ENCODE measurements at places on chromosomes 1 and 21.

DNA sequence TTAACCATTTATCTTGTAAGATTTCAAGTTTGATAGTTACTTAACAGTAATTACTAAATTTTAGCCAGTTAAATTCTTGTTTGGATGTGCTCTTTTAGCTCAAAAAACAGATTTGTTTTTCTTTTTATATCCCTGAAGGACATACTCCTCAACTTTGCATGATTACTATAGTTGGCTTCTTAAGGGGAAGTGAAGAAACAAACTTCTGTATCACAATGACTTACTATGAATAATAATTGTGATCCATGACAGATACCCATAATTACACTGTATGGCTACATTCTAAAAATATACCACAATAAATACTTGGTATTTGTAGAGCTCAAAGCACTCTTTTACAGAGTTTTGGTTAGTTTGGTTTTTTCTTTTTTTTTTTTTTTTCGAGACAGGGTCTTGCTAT is 55.8 kb downstream of the IARS2 start:
- no peak for DNase-seq
- H3K27ac ChIP-seq = no peak overlapping the region
- H3K27me3 ChIP-seq = no peaks in the 10 kb centered on the region
- no peak overlapping the region for H3K4me3 ChIP-seq

DNA sequence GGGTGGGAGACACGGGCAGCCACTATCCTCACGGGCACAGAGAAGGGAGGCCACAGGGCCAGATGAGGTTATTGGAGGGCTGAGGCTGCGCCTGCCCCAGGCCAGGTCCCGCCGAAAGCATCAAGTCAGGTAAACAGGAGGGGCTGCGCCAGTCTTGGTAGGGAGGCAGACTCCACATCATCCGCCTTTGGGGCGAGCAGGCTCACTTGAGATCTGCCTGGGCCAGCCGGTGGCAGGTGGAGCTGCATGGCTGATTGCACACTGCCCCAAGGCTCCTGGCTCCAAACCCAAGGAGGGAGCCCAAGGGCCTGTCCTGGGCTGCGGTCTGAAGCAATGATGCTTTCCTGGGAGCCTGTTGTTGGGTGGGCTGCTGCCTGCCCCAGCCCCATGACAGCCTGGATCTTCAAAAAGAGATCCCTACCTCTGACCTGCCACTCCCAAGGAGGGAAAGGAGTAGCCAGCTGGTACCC is 4.6 kb downstream of the SMIM1 start:
- no peaks in the 10 kb centered on the region for H3K27me3 ChIP-seq
- peaks cover 2% of the 10 kb centered on the region for H3K4me1 ChIP-seq
- no peak for DNase-seq
- H3K36me3 ChIP-seq = peaks cover 24% of the 10 kb centered on the region
- H3K4me3 ChIP-seq = no peak overlapping the region

GRCh38 chr1:59549066-59549837 is 252.4 kb downstream of the FGGY start:
- H3K27me3 ChIP-seq = no peaks in the 10 kb centered on the region
- H3K27ac ChIP-seq = no peak overlapping the region
- H3K36me3 ChIP-seq = no peaks in the 10 kb centered on the region
- no peak overlapping the region for H3K4me3 ChIP-seq
- peaks cover 8% of the 10 kb centered on the region for H3K4me1 ChIP-seq

DNA sequence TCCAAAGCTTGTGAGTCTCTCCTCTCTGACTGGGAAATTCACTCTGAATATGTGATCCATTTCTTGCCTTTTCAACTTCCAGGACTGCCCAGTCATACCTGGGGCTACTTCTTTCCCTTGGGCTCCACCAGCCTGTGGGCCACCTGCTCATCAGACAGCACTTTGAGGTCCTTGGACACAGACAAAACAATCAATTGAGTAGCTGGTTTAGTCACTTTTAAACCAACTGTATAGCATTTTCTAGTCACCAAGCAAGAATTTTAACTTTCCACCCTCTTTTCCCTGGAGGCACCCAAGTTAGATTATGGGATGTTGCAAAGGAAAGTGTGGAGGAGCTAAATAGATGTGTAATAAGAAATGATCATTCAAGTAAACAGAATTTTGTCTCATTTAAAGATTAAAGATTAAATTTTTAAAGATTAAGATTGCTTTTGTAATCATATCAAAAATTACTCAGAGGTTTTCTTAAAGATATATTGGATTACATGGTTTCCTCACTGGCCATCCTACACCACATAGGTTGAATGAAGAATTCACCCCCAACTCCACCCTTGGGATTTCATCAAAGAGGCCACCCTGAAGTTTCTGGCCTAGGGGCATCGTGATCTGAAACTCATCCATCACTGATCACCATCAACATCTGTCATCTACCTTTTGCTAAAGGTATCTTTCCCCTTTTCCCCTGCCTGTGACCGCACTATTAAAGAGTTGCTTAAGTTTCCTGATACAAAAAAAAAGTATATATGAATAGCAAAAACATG is 219.2 kb upstream of the NR5A2 start:
- no peak for DNase-seq
- no peaks in the 10 kb centered on the region for H3K4me1 ChIP-seq
- no peaks in the 10 kb centered on the region for H3K36me3 ChIP-seq
- H3K4me3 ChIP-seq = no peak overlapping the region

- H3K27ac ChIP-seq = no peak overlapping the region
- no peaks in the 10 kb centered on the region for H3K27me3 ChIP-seq
- no peak for DNase-seq
Observed at GRCh38 chr1:18316764-18317163, 164.0 kb upstream of the KLHDC7A start.

- no peaks in the 10 kb centered on the region for H3K4me1 ChIP-seq
- H3K27ac ChIP-seq = no peak overlapping the region
- H3K27me3 ChIP-seq = no peaks in the 10 kb centered on the region
- DNase-seq = no peak
- H3K4me3 ChIP-seq = no peak overlapping the region
Observed at GRCh38 chr1:72271555-72272085, 10.7 kb downstream of the NEGR1 start.

DNA sequence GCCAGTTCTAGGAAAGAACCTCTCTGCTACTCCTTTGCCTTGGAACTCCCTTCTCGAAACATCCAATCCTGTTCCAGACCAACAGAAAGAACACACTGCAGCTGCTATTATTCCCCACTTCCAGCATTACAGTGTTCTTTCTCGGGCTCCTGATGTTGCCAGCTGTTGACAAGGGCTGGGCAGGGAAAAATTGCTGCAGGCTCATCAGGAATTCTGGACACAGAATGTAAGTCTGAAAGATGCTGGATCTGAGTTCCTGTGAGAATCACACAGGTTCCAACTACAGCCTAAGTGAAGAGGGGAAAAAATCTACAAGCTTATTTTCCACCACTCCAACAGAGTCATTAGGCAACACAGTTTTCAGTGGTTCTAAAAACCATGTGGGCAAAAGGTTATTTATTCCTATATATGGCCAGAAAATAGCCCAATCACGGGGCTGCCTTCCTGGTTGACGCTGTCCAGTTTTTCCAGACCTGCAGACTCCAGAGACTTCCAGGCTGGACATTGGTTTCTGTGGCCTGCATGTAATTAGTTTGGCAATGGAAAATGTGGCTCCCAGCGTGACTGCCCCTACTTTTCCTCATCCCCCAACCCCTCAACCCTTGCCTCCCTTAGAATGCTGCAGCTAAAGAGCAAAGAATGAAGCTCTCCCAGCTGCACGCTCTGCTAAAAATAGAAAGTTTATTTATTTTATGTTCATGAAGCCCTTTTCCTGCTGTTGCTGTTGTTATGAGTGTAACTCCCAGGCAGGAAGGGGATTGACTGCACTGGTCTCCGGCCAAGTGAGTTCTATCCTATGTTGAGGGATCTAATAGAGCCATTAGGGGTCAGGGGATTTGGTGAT is 8.3 kb upstream of the KIAA0040 start:
- H3K4me3 ChIP-seq = no peak overlapping the region
- no peaks in the 10 kb centered on the region for H3K27me3 ChIP-seq
- peaks cover 16% of the 10 kb centered on the region for H3K4me1 ChIP-seq
- no peak overlapping the region for H3K27ac ChIP-seq
- no peak for DNase-seq

DNA sequence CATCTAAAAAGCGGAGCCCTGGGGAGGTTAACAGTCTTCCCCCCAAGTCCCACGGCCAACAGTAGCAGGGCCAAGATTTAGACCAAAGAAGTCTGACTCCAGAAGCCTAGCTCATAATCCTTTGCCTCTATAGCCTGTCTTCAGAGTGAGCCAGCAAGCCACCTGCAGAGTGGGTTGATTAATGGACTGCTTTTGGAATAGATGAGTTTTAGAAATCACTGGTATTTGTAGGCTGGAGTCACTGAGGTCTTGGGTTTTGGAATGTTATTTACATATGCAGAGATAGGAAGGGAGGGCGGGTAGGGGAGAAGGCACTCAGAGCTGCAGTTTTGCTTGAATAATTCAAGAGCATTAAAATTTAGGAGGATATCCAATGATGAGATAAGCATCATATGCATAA is 90.8 kb upstream of the L1TD1 start:
- H3K27me3 ChIP-seq = no peaks in the 10 kb centered on the region
- H3K4me3 ChIP-seq = no peak overlapping the region
- no peak for DNase-seq
- H3K27ac ChIP-seq = no peak overlapping the region
- no peaks in the 10 kb centered on the region for H3K36me3 ChIP-seq

DNA sequence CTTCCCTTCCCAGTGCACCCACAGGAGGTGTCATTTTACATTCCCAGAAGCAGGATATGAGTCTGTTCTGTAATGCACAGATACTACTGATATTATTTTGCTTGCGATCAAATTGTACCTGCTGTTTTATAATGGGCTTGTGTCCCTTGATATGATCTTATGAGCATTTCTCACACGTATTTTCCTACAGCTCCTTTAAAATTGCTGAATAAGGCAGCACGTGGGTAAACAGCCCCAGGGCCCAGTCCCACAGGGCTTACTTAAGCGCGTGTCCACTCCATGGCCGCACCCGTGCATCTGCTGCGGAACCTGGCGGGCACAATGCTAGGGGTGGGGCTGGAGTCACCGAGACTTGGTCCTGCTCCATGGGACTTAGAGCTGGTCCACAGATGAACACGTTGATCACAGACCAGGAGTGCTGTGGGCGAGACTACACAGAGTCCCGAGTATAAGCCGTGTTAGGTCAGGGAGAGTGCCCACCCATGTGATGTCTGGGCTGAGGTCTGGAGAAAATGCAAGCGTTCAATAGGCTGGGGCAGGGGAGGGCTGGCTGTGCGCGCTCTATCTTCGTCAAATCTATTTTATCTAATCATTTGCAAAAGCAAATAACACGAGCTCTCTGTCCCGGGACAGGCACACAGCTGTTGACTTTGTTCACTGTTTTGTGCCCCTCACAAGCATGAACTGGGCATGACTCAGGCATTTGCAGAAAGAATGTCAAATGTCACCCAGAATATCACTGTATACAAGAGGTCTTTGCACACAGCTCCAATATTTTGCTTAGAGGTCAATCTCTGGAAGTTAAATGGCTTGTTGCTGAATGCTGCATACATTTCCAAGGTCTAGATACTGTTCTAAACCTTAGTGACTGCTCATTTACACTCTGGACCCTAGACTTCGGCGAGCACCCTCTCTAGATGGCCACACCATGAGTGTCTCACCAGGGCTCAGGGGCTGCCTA is 119.3 kb downstream of the CRYAA start:
- no peak for DNase-seq
- H3K4me1 ChIP-seq = peaks cover 4% of the 10 kb centered on the region
- no peak overlapping the region for H3K27ac ChIP-seq
- H3K4me3 ChIP-seq = no peak overlapping the region

DNA sequence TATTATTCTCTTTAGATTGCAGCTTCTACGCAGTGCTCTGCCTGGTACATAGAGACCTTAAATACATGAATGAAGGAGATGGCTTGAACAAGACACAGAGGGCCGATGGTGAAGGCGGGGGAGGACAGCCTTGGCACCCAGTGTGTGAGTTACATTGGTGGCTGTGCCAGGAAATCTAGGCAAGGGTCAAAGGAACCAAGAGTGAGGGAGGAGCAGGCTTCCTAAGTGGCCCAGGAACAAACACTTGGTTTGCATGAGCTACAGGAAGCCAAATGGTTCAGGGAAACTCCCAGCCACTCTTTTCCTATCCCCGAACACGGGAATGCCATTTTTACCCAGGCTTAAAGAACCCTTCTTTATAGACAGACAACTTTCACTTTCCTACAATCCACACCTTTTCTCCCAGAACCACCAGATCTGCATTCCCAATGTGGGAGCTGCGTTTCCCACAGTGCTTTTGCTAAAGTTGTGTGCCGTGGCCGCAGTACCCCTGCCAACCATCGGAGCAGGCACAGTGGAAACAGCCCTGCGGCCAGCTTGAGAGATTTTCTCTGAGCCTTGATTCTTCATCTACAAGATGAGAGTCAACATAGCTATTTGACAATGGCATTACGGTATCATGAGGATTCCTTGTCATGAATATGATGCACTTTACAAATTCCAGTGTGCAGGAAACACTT is 3.5 kb upstream of the CLEC20A start:
- H3K27me3 ChIP-seq = no peaks in the 10 kb centered on the region
- no peaks in the 10 kb centered on the region for H3K36me3 ChIP-seq
- no peaks in the 10 kb centered on the region for H3K4me1 ChIP-seq
- no peak overlapping the region for H3K27ac ChIP-seq

DNA sequence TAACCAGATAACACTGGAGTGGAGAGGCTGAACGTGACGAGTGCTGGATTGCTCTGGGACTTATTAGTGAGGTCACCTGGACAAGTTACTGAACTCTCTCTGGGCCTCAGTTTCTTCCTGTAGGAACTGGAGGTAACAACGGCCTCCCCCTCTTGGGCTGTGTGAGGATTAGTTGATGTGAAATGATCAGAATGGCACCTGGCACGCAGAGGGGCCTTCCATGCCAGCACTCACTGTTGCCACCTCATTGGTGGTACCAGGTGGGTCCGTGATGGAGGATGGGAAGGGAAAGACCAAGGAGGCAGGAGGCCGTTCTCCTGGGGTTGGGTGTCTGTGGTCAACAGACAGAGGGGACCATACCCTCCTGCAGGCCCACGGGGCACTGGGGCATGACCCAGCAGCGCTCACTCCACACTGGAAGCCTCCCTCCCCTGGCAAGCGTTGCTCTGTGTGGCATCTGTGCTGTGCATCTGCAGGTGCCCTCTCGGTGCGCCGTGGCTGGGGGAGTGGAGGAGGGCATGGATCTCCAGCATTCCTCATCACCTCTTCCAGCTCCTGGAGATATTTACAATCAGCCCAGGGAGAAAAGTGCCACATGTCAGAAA is 349.5 kb upstream of the VAMP3 start:
- H3K4me3 ChIP-seq = no peak overlapping the region
- no peaks in the 10 kb centered on the region for H3K4me1 ChIP-seq
- no peaks in the 10 kb centered on the region for H3K27me3 ChIP-seq

- no peak for DNase-seq
- H3K4me1 ChIP-seq = peaks cover 3% of the 10 kb centered on the region
- H3K4me3 ChIP-seq = peak within 1 kb of the TSS; percentile 17
- peaks cover 45% of the 10 kb centered on the region for H3K27me3 ChIP-seq
Observed at GRCh38 chr1:6424619-6425593, at the start of gene ESPN. Gene ESPN, plus strand, starts transcription at chr1:6424776. Its CDS starts 180 bp downstream, at chr1:6424956.

Measured in activated T-helper 2 cell treated with anti-CD3 and anti-CD28 coated beads, Interferon-gamma antibody, Interleukin-2, Interleukin-4, amounts not matched to agents 10 μg/mL and 5 μg/mL and 100 μg/mL, durations not matched to agents 14 hours and 24 hours and 36 hours (primary cell).